ENCODE measurements at places on chromosomes 2 and 18. TPM values are rescaled to one million over a fixed set of nuclear protein-coding genes. Genes with fewer than 3 reads are reported as not detected.

KCNF1 gene
- 0.70 TPM for total RNA-seq

GRCh38 chr2:133413863-133414262, 154.4 kb downstream of the NCKAP5 start:
- DNase-seq = no peak

KCNJ3 gene
- total RNA-seq = 0.28 TPM

MSTN gene
- total RNA-seq = not detected

- no peak for DNase-seq
Measured at GRCh38 chr2:204109681-204110080, 173.1 kb downstream of the ICOS start.

SLC5A7 gene
- total RNA-seq = 0.17 TPM

GRCh38 chr2:46519265-46519664, 39.9 kb downstream of the TMEM247 start:
- DNase-seq = no peak

GRCh38 chr2:178529194-178529593, 48.9 kb downstream of the PLEKHA3 start:
- no peak for DNase-seq

MARS2 gene
- total RNA-seq = 49.1 TPM

HES6 gene
- 76.3 TPM for total RNA-seq

SLC9A4 gene
- total RNA-seq = not detected

DNA sequence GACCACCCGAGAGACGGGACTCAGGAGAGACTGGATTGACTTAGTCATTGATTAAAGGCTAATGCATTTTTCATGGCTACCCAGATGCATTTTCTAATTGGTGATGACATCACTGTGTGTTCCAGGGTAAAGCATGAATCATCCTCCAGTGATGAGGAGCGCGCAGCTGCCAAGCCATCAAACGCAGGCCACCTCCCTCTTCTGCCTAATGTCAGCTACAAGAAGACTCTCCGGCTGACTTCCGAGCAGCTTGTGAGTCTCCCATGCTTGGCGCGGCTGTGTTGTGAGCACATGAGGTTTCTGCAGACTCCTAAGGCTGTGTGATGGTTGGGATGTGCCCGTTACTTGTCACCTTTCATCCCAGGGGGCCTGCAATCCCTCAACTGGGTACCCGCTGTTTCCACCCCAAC, 56.4 kb downstream of the LPIN1 start:
- no peak for DNase-seq
